ENCODE measurements at places on chromosomes 5 and 9.

DNA sequence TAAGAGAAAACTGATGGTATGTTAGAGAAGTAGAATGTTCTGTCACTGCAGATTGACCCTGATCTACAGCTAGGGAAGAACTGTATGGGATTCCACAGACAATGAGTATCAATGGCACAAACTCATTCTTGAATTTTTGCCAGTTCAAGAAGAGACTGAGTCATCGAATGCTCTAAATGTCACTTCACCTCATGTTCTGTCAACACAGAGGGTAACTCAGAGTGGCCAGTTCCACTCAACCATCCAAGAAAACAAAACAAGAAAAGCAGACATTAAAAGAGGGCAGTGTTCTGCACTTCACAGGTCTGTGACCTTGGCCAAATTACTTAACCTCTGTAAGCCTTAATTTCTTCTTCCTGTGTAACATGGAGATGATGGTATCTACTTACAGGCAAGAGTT is 132.2 kb upstream of the HMHB1 start:
- DNase-seq = no peak

GRCh38 chr5:177189965-177190364 is 56.4 kb downstream of the NSD1 start:
- DNase-seq = no peak

DNA sequence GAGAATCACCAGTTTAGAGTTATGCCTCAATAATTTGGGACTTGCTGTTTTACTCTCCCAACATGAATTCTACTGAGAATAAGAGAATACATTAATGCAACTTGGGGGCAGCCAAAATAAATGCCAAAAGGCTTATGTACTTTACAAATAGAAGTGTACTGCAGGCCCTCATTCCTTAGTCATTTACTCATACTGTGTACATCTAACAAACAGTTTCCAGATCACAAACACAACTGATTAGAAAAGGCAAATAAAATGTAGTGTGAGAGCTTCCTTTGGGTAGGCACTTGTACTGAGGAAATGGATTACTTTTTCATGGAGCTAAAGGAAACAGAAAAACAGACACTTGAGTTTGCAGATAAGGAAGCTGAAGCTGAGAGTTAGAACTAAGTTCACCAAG is 12.6 kb downstream of the ANKDD1B start:
- DNase-seq = no peak

GRCh38 chr5:67842806-67843205 is 372.8 kb upstream of the PIK3R1 start:
- DNase-seq = no peak

GRCh38 chr9:115170358-115171073 is 52.6 kb upstream of the TNC start:
- DNase-seq = no peak

DNA sequence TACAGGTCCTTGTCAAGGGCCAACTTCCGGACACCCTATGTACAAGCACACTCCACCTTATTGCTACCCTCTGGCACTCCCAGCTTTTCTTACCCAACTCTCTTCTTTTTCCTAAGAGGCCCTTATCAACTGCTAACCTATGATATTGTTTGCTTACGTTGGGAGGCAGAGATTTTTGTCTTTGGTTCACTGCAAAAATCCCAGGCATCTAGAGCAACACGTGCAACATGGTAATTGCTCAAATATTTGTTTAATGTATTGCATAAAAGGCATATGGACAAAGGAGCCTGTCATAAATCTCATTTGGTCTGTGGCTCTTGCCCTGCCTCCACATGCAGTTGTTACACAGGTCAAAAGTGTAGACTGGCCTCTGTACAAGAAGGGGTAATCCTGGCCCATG is 35.8 kb upstream of the ATP10B start:
- DNase-seq = no peak

GRCh38 chr9:100445161-100445902 is 18.4 kb downstream of the MSANTD3 start:
- no peak for DNase-seq

DNA sequence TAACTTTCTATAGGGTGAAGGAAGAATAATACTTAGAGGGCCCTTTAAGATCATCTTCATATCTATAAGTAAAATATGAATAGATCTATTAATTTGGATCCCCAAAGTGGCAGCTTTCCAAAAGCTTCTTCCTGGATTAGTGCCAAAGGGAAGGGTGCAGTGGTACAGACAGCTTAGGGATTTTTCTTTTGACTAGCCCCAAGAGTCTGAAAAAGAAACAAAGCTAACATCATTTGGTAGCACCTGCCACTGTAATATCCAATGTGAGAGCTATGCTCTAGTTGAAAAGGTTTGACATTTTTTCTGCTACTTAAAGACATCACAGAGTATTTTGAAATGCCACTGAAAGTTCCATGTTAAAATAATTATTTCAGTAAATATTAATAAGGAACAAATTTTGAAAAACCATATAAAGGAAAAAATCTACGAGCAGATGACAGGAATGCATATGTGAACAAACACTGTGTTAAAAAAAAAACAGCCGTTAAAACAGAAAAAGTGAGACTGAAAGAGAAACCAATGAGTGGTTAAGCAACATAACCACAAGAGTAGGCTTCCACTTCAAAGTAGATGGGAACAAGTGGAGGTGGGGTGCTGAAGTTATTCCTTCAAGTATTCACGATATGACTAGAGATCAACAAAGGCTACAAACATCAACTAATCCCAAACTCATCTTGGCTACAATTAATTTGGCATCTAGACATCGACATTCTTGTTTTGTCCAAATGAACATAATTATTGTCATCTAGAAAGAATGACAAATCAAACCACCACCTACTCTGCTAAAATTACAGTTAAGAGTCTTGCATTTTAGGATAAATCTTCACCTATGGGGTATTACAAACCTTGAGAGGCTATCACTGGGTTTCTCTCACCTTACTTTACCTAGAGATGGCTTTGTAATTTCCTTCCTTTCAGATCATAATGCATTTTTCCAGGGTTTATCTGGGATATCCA is 137.5 kb downstream of the CPLANE1 start:
- DNase-seq = no peak

GRCh38 chr5:160616712-160617497 is 195.2 kb downstream of the PTTG1 start:
- DNase-seq = no peak

- DNase-seq = no peak
Observed at GRCh38 chr5:107306594-107306993, 364.1 kb downstream of the EFNA5 start.

DNA sequence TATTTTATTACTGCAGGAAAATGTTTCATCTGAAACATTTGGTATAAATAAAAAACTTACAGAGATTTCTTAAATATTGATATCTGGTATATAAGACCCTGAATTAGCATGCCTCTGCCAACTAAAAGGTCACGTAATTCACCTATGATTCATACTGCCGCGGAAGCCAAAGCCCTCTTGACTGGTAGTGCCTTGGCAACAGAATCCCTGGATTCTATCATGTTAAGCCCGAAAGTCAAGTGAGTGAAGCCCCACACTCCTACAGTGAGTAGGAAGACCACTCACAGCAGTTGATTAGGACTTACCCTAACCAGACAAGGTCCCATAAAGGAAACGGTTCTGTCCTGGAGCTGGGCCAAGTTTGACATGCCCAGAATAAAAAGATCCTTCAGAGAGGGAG is 175.6 kb upstream of the NREP start:
- no peak for DNase-seq

DNA sequence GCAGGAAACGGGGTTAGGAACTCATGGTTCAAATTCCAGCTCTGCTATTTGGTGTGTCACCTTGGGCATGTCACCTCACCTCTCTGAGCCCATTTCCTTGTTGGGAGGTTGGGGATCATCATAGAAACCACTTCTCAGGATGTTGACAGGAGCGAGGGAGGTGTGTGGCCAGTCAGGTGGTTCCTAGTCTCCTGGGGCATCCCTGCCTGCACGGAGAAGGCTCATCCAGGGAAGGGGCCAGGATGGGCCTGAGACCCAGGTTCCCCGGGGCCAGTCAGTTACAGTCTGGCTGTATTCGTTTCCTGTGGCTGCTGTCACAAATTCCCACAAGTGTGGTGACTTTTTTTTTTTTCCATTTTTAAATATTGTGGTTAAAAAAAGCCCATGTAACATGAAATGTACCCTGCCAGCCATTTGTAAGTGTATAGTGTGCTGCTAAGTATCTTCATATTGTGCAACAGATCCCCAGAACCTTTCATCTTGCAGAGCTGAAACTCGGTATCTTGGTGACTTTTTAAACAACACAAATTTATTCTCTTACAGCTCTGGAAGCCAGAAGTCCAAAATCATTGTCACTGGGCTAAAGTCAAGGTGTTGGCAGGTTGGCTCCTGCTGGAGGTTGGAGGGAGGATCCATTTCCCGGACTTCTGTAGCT is 78.7 kb upstream of the UNC5A start:
- DNase-seq = no peak

GRCh38 chr9:134666208-134666607 is 24.6 kb downstream of the COL5A1 start:
- no peak for DNase-seq

DNA sequence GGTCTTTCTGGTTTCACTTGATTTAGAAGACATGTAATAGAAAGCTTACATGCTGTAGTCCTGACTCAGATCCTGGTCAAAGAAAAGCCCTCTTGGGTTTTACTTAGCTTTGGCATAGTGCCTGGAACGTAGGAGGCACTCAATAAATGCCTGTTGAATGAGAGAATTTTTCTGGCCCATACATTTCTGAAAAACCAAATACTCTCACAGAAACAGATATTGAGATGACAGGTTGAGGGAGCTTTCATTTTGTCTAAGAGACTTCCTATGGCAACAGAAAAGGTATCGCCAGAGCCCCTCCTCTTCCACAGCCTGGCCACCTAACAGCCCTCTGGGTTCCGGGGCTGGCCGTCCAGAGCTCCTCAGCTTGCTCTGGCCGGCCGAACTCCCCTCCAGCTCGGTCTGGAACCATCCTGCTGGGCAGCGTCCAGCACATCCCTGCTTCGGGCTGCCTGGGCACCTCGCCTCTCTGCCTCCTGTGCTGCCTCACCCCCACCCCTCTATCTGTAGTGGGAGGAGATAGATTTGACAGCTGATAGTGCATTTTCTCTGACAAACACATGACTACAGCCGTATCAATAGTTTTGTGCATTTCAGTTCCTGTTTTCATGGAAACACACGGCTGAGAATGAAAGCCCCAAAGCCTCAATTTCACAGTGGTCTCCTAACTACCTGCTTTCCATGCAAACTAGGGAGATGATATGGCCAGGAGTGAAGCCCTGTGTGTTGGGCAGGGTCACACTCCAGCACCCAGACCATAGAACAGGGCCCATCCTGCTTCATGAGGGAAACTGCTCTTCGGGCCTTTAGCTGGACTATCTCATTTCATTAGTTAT is 1.1 kb downstream of the IL4 start:
- DNase-seq = peak; percentile 72

- DNase-seq = no peak
Observed at GRCh38 chr5:121424976-121425375, 426.7 kb upstream of the FTMT start.

DNA sequence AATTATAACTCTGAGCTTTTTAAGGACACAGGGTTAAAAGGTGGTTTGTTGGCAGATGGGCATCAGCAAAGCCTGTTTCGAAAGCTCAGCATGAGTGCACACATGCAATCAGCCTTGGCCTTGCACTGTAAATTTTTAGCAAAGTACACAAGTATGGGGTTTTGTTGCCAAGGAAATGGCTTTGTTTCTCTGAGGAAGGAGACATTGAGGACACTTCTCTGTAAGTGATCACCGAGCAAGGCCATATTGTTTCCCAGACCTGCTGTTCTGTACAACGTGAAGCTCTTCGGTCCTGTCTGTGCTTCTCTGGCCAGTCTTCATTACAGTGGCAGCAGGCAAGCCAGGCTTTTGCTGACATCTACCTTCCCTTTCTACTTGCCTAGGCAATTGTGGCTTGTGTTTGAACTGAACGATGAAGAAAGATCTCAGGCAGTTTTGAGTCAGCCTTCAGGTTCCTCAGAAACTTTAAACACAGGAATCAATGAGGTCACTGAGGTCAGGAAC is 27.9 kb upstream of the GLRX start:
- no peak for DNase-seq

GRCh38 chr5:148635321-148636083 is 18.8 kb downstream of the HTR4 start:
- no peak for DNase-seq

DNA sequence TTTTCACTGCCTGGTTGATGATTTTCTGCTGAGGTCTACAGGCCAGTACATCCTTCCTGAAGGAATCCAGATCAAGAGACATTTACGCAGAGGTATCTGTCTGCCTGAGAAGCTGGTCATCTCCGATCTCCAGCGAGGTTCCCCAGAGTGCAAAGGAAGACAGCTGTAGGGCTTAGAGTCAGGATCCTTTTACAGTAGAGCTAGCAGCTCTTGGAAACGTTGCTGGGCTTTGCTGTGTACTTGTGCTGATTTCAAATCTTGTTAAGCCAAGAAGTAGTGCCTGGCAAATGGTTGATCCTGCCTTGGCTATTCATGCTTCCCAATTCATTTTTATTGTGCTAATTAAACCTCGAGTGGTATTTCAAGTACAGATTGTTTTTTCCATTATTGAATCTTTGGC is 48.9 kb downstream of the NTRK2 start:
- no peak for DNase-seq

DNA sequence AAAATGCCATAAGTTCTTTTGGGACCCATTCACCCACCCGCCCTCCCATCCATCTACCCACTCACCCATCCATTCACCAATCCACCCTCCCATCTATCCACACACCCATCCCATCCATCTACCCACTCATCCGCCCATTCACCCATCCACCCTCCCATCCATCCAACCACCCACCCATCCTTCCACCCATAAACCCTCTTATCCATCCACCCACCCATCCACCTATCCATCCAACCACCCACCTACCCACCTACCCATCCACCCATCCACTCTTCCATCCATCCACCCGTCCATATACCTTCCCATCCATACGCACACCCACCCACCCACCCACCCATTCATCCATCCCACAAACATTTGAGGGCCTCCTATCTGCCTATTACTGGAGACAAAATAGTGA is 43.3 kb downstream of the MSX2 start:
- DNase-seq = peak; percentile 11

DNA sequence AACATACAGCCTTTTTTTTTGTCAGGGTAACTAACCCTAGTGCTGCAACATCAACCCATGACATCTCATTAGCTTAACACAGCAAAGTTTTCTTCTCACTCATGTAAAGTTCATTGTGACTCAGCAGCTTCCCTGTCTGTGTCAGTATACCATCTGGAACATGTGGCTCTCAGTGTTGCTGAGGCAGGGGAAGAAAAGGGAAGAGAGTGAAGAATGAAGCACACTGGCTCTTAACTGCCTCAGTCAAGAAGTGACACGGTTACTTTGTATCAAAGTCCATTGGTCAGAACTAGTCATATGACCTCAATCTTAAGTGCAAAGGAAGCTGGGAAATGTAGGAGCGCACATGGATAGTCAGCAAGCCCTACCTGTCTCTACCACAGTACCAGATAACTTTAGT is 185.0 kb upstream of the ELL2 start:
- DNase-seq = no peak

- peak; percentile 78 for DNase-seq
Observed at GRCh38 chr5:169301386-169301934, 521 bp upstream of the SLIT3 start.

- DNase-seq = no peak
Observed at GRCh38 chr5:131814990-131815389, 18.2 kb upstream of the FNIP1 start.
